Right lobe of liver (tissue), 6 donors: ENCODE measurements at places on chromosomes 2 and 18. TPM values are rescaled to one million over a fixed set of nuclear protein-coding genes. Genes with fewer than 3 reads are reported as not detected.

DNA sequence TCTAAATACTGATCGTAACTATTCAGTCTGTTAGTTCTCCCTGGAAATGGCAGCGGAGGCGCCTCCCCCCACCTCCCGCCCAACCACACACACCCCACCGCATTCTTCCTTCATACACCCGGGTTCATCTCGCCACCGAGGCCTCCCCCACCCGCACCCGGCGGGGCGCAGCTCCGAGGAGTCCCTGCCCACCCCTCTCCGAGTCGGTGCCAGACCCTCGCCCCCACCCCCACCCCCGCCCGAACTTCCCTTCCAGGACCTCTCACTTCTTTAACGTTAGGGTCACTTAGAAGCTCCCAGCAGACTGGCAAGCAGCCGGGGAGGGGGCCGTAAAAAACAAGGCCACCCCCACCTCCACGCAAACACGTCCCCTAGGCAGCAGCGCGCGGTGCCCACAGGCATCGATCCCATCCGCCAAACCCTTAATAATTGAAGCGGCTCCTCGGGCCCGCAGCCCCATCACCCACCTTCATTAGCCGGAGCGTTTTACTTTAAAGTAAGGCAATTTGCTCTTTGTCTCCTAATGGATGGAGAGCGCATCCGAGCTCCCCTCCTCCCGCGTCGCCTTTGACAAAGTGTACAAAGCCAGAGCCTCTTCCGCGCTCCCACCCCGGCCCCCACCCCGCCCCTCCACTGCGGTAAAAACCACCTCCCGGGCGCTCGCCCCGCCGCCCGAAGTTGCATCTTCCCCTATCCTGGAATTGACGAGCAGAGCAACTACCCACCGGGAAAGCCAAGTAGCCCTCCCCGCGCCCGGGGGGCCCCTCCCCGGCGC, 624 bp downstream of the ZNF516 start:
- H3K27ac ChIP-seq = peak overlapping the region; percentile 78
- no peaks in the 10 kb centered on the region for H3K4me1 ChIP-seq
- H3K27me3 ChIP-seq = no peaks in the 10 kb centered on the region
- peak; percentile 68 for DNase-seq

DNA sequence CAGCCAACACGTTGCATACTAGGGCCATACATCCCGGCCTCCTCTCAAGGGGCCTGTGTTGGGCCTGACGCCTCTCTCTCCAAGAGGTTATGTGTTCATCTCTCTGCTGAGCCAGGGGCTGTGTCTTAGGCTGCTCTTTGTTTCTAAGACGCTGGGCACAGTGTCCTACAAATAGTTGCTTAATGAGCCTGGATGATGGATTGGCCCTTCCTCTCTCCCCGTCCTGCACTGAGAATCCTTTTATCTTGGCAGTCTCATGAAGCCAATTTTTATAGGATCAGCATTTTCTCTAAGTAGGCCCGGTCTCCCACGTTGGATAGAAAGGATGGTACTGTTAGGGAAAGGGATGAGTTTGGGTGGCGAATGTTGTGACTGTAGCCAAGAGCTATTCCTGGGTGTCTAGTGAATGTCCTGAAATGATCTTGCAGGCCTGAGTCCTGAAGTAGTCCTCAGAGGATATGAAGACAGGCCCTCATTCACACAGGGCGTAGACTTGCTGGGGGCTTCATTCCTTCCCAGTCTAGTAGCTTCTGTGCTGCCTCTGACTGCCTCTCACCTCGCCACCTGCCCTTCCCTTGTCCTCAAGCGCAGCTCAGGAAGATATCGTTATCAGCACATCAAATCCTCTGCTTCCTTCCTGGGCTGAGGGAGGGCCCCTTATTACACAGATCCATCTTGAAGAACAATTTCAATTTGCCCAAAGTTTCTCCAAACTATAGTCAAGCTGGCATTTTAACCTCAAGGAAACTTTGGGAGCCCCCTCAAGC, 8.8 kb downstream of the LBH start:
- DNase-seq = no peak
- H3K27ac ChIP-seq = no peak overlapping the region
- no peaks in the 10 kb centered on the region for H3K4me1 ChIP-seq
- no peak overlapping the region for H3K4me3 ChIP-seq
- no peaks in the 10 kb centered on the region for H3K27me3 ChIP-seq

DNA sequence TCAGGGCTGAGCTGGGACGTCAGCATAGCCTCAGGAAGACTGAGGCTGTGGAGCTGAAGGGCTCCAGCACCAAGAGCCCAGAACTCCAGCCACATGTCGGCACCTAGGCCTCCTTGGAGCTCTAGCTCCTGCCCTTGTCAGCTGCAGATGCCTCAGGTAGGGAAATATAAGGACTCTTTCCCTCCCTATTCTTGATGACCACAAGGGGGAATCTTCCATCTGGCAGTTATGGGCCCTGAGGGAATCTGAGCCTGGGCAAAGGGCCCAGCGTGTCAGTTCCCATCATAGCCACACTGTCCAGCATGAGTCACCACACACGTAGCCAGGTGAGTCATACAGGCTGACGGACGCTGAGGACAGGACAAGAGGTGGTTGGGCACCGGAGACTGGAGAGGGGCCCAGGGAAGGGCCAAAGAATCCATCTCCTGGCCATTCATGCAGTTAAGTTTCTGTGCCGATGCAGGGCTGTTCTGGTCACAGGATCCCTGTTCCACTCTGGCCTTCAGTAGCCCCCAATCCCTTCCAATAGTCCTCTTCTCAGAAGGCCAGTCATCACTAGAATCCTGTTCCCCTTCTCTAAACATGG, 1.8 kb downstream of the MPV17 start:
- H3K27me3 ChIP-seq = no peaks in the 10 kb centered on the region
- H3K36me3 ChIP-seq = no peaks in the 10 kb centered on the region
- H3K4me3 ChIP-seq = no peak overlapping the region
- H3K4me1 ChIP-seq = no peaks in the 10 kb centered on the region
- peak overlapping the region; percentile 95 for H3K27ac ChIP-seq
- peak; percentile 88 for DNase-seq

Gene POTEC
- not detected for total RNA-seq

Gene C1QL2
- total RNA-seq = not detected

DNA sequence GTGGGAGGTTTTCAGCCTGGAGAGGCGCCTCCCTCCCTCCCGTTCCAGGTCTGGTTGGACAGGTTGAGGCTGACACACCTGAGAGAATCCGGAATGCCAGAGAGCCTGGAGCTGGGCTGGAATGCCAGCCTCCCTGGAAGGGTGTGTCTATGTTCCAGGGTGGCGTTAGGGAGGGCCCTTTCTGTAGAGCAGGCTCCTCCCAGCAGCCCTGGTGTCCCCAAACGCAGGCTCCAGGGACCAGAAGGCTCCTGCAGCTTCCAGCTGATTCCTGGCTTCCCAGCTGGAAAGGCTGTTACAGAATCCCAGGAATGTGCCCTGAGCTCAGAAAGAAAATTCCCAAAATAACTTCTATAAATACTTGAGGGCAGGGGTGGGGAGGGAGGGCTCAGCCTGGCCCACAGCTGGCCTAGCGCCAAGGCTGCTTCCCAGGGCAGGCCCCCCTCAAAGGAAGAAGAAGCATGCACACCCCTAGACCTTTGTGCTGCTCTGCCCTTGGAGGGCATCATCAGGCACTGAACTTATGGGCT, 85.4 kb downstream of the STPG4 start:
- DNase-seq = no peak
- peak overlapping the region; percentile 74 for H3K27ac ChIP-seq
- H3K4me3 ChIP-seq = no peak overlapping the region

GRCh38 chr2:239078128-239078924, 230.4 kb downstream of the TWIST2 start:
- H3K4me3 ChIP-seq = no peak overlapping the region
- DNase-seq = no peak
- H3K27ac ChIP-seq = no peak overlapping the region
- H3K27me3 ChIP-seq = no peaks in the 10 kb centered on the region
- no peaks in the 10 kb centered on the region for H3K4me1 ChIP-seq

DNA sequence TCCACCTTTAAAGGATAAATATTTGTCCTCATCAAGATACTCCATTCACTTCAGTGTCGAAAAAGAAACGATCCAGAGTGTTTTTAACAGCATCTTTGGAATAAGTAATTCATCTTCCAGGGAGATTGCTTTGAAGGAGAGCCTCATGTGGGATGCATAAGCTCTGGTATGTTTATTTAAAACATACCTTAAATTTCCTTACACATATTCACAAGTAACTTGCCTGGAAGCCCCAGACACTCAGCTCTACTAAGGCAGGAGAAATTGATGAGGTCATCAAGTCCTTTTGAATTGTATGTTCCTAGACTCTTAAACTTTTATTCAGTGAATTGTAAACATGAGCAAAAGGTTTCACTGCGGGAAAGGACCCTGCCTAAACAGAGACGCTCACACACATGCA, 103.0 kb downstream of the CDK15 start:
- no peaks in the 10 kb centered on the region for H3K36me3 ChIP-seq
- H3K4me3 ChIP-seq = no peak overlapping the region
- no peaks in the 10 kb centered on the region for H3K27me3 ChIP-seq
- H3K27ac ChIP-seq = no peak overlapping the region
- H3K4me1 ChIP-seq = no peaks in the 10 kb centered on the region

GRCh38 chr2:206556357-206556949, 85.8 kb upstream of the FAM237A start:
- no peaks in the 10 kb centered on the region for H3K36me3 ChIP-seq
- no peak for DNase-seq
- H3K4me1 ChIP-seq = no peaks in the 10 kb centered on the region
- H3K4me3 ChIP-seq = no peak overlapping the region

DNA sequence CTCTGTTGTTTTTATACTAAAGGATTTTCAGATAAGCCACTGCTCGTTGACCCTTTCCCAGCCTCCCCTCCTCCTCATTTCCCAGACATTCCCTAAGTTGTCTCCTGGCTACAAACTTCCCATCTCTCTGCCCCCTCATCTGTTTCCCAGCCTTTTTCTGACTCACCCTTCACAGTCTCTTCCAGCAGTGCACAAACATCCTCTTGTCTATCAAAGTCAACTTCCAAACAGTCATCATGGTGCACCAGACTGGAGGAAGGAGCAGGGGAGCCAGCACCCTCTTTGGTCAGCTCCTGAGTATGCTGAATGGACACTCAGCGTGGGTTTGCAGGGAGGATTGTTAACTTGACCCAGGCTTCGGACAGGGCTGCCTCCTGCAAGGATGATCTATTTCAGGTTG, 26.6 kb upstream of the SPRED2 start:
- no peaks in the 10 kb centered on the region for H3K27me3 ChIP-seq
- no peak overlapping the region for H3K4me3 ChIP-seq
- H3K4me1 ChIP-seq = no peaks in the 10 kb centered on the region
- DNase-seq = no peak

GRCh38 chr2:210961249-210961648, 404.9 kb downstream of the CPS1 start:
- H3K4me1 ChIP-seq = no peaks in the 10 kb centered on the region
- no peak overlapping the region for H3K4me3 ChIP-seq
- no peaks in the 10 kb centered on the region for H3K36me3 ChIP-seq
- no peaks in the 10 kb centered on the region for H3K27me3 ChIP-seq
- no peak for DNase-seq
- no peak overlapping the region for H3K27ac ChIP-seq

- no peak for DNase-seq
- no peaks in the 10 kb centered on the region for H3K27me3 ChIP-seq
- no peak overlapping the region for H3K27ac ChIP-seq
- H3K4me1 ChIP-seq = no peaks in the 10 kb centered on the region
- H3K4me3 ChIP-seq = no peak overlapping the region
- H3K36me3 ChIP-seq = peaks cover 58% of the 10 kb centered on the region
These were observed 6.3 kb downstream of the MTERF4 start for GRCh38 chr2:241095594-241096290.

DNA sequence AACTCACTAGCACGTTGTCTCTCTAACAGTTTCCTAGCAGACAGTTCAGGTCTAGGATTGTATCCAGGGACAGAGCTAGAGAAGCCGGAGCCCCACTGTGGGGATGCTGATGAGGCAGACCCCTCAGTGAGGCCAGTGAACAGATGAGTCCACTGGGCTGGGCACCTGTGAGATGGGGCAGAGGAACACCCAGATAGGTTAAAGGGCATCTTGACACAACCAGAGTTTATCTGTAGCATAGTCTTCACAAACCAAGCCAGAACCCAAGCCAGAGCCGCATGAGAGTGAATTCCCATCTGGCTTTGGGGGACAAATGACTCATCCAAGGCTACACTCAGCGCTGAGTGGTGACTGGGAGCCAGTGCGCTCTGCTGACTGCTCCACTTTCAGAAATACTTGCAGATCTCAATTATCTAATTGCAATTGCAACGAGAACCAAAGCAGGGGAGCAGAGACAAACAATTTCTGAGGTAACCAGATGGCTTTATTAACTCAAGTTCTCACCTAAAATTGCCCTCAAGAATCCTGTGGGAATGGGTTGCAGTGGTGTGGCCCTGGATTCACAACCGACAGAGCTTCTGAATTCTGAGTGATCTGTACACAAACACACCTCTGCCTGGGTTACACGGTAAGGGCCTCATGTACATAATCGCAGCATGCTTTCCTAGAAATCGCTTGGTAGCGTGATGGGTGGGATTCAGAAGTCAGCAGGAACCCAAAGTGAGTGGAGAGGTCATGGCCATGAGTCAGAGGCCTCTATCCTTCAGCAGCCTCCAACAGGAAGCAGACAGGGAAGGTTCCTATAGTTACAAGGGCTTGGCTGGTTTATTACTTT, 48.7 kb upstream of the MSH2 start:
- H3K4me1 ChIP-seq = no peaks in the 10 kb centered on the region
- no peak overlapping the region for H3K27ac ChIP-seq
- H3K27me3 ChIP-seq = no peaks in the 10 kb centered on the region
- no peak overlapping the region for H3K4me3 ChIP-seq
- H3K36me3 ChIP-seq = no peaks in the 10 kb centered on the region

Gene SKOR2
- total RNA-seq = not detected

- H3K4me3 ChIP-seq = no peak overlapping the region
- no peak overlapping the region for H3K27ac ChIP-seq
- no peaks in the 10 kb centered on the region for H3K4me1 ChIP-seq
- no peak for DNase-seq
These were observed 425.4 kb downstream of the CNTNAP5 start for GRCh38 chr2:124450481-124450880.

DNA sequence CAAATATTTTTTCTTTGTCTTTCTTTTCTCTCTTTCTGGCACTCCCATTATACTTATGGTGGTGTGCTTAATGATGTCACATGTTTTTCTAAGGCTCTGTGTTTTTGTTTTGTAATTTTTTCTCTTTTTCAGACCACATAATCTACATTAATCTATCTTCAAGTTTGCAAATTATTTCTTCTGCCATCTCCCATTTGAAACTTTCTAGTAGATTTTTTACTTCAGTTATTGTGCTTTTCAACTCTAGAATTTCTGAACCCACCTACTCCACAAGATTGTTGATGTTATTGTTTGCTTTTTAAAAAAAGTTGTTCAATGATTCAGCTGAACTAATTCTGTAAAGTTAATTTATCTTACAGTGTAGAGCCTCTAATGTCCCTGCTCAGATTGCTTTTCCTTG, 121.4 kb downstream of the SCN3A start:
- no peak overlapping the region for H3K27ac ChIP-seq
- no peak overlapping the region for H3K4me3 ChIP-seq

DNA sequence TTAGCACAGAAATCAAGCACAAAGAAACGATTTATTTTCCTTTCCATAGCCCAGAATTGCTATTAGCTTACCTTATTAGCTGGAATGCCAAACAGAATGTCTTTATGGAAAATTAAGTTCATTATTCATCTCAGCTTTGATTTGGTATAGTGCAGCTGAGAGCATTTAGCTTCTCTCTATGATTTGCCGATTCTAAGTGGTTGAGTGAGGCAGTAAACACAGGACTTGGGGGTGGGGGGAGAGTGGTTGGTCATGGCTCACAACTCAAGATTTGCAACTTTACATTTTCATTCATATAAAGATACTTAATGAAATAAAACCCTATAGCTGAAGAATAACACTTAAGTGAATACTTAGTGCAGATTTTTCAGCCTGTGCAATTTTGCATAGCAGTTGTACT, 395.2 kb downstream of the TGIF1 start:
- H3K27ac ChIP-seq = no peak overlapping the region
- H3K27me3 ChIP-seq = no peaks in the 10 kb centered on the region
- no peaks in the 10 kb centered on the region for H3K36me3 ChIP-seq
